ENCODE measurements at places on chromosomes 2 and 18.

DNA sequence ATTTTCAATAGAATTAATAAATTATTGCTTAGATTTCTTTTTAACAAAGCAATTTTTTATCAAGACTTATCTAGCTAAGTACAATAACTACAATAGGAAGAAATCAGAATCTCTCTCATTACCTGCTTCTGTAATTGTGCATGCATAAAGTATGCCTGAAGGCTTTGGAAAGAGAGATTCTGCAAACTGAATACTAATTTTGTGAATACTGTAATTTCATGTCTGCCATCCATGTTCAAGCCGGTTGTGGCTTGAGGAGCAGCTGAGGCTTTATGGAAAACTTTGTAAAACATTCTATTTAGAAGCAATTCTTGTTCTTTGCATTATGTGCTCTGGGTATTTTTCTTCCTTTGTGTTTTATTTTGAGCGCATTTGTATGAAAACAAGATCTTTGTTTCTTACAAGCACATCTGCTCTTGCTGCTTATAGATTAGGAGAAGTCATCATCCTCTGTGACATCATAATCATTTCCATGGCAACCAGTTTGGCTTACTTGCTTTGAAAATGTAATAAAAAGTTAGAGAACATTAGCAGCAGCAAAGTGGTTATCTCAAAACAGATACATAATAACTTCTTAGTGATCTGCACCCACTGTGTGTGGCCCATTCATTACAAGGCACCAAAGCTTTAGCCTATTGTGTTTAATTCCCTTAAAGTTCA, 16.0 kb upstream of the IKZF2 start:
- DNase-seq = no peak

DNA sequence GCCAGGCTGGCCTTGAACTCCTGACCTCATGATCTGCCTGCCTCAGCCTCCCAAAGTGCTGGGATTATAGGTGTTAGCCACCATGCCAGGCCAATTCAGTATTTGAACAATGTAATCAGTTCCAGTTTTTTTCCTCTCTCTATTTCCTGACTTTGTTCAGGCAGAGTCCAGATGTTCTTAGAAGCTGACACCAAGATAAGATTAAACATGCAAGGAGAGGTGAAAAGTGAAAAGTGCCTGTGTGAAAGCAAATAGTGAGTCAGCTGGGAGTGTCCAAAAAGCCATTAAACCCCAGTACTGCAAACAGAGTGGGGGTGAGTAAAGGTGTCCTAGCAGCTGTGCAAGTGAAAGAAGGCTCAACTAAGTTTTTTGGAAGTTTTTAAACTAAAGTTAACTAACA, 231.5 kb downstream of the PTH2R start:
- DNase-seq = no peak

DNA sequence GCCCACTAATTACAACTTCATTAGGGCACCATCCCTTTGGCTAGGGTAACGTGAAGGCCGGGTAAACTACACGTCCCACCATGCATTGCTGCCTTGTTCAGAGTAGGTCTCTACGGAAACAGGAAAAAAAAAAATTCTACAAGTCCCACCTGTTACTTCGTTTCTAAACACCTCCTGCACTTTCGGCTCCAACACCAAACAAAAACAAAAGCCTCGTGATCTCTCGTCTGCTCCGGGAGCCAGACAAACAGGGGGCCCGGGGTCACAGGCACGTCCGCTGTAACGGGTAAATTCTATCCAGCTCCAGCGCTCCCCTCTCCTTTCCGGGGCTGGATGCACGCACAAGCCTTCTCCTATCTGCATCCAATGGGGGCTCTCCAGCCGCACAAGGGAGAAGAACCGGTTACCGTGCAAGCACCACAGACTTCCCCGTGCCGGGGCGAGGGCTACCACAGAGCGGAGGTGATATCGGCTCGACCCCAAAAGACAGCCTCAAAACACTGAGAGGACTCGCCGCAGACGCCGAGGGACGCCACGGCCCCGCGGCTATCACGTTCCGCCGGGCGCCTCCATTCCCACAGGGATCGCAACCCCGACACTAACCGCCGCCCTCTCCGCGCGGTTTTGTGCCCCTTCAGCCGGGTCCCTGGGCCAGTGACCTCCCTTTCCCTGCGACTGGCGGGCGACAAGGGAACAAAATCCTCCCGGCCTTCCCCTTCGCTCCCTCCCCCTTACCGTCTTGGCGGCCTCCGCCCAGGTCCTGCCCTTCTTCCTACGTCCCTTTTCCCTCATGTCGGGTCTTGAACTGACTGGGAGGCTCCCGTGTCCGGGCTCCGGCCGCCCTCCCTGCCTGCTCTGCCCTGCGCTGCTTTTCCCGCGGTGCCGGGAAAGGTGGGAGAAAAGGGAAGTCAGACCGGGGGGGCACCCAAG, 591 bp downstream of the ASXL2 start:
- DNase-seq = peak; percentile 31

DNA sequence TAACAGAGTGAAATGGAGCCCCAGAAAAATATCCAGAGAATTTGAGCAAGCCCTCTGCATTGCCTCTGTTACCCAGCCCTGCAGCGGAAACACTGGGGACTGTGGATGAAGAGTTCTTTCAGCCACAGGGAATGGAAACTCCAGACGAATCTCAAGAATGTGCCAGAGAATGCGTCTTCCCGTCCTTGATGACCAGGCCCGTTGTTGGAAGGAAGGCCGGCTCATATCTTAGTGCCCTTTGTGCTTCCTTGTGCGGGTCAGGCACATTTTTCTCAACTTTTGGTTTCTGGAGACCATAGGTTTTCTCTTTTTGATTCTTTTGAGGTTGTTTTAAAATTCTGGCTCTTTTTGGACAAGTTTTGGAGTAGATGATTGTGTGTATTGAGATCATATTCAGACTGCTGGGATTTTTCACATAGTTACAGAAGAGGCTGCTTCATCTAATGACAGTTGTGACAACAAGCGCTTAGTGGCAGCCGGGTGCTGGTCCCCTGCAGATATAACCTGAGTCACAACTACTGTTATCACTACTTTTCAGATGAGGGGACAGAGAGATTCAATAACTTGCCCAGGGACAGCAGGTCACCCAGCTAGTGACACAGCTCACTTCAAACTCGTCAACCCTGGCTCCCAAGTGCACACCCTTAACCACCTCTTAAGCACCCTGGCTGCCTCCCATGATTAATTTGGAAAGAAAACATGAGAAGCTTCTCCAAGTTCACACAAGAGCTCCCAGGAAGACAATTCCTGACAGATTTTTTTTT, 15.7 kb downstream of the MAL start:
- DNase-seq = no peak

- no peak for DNase-seq
Measured at GRCh38 chr2:85867556-85868292, 21.1 kb downstream of the ST3GAL5 start.

DNA sequence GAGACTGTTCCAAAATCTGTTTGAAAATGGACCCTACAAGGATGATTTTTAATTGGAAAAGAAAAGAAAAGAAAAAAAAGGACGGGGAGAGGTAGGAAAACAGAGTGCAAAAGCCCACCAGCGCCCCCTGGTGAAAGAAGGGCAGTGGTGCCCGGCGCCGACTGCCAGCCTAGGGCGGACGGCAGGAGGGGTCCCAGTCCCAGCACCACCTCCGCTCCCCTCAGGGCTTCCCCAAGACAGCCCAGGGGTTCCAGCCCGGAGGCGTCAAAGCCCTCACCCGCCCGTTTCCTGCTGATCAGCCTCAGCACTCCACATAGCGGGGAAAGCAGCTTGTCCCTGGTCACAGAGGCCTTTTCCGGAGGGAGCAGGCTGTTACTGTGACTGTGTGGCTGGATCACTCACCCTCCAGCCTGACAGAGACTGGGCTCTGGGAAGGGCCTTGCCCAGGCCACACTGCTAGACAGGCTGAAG, 213.9 kb downstream of the TFCP2L1 start:
- DNase-seq = peak; percentile 38

DNA sequence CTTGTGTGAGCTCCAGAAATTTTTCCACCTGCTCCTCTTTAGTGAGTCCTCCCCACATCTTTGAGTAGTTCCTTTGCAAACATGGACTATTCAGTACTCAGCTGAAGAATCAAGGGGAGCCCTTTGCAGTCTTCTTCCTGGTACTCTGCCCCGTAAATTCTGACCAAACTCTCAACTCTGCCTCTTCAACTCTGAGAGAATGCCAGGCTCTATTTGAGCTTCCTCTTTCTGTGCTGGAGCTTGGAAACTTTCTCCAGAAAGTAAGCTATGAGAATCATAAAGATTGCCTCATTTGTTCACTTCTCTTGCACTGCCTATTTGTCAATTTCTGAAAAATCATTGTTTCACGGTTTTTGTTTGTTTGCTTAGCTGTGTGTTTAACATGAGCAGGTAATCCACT, 7.4 kb upstream of the STAT4 start:
- DNase-seq = no peak

GRCh38 chr2:46967990-46968647, 52.5 kb upstream of the MCFD2 start:
- DNase-seq = no peak

GRCh38 chr18:65735155-65735554, 15.7 kb upstream of the CDH7 start:
- no peak for DNase-seq

- DNase-seq = no peak
Measured at GRCh38 chr2:7430869-7431641, 513.8 kb downstream of the RNF144A start.

- DNase-seq = no peak
Measured at GRCh38 chr2:159573294-159573693, 43.1 kb downstream of the BAZ2B start.

GRCh38 chr2:68190991-68191731, 33.5 kb downstream of the PNO1 start:
- DNase-seq = no peak
